ENCODE measurements at places on chromosomes 5 and 9.

DNA sequence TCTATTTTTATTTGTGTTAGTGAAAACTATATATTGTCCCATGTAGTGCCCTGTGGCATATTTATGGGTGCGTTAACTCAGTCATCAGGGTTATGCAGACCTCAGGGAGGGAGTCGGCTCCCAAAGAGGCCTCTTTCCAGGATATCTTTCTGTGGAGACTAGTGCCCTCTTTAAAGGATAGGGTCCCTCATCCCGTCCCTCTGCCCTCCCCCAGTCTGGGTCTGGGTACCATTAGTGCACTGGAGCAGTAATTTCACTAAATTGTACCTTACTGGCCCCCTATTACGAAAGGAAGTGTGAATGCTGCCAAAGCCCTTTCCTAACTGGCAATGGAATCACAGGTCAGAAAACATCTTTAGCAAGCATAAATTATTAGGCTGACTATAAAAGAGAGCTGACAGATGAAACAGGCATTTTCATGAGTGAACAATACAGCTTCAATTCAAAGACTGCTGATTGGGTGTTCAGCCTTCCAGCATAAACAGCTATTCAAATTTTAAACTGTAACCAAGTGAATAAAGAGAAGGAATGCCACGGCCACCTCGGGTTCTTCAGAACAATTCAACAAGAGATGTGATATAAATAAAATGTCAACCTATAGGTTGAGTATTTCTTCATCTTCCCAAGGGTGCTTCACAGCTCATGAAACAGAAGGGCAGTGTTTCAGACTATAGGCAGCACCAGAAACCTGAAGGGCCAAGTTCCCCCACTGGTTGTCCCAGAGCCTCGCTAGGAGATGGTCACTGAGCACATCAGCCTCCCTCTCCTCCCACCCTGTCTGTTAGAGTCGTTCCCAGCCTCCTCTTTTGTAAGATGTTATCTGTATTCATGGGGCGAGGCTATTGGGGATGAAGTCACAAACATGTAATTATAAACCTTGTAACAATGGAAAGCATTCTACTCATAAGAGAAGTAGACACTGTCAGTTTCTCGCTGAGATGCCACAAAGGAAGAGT, 318.7 kb downstream of the TMEM161B start:
- no peak for DNase-seq

GRCh38 chr9:127942216-127943010, 4.8 kb upstream of the DPM2 start:
- no peak for DNase-seq

- DNase-seq, result no peak
These were observed 284.5 kb downstream of the TMEM38B start for GRCh38 chr9:105978826-105979225.

GRCh38 chr9:20476912-20477521, 145.3 kb downstream of the MLLT3 start:
- no peak for DNase-seq

DNA sequence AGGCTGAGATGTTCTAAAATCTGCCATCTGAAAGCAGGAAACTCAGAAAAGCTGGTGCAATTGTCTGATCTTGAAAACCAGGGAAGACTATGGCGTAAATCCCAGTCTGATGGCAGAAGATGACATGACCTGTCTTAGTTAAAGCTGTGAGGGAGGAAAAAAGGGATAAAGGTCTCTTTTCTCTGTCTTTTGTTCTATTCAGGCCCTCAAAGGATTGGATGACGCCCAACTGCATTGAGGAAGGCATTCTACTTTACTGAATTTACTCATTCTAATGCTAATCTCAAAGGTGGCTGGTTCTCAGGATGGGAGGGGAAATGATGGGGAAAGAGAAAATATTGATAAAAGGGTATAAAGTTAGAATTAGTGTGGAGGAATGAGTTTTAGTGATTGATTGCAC, 312.8 kb upstream of the CTNND2 start:
- DNase-seq, result no peak

DNA sequence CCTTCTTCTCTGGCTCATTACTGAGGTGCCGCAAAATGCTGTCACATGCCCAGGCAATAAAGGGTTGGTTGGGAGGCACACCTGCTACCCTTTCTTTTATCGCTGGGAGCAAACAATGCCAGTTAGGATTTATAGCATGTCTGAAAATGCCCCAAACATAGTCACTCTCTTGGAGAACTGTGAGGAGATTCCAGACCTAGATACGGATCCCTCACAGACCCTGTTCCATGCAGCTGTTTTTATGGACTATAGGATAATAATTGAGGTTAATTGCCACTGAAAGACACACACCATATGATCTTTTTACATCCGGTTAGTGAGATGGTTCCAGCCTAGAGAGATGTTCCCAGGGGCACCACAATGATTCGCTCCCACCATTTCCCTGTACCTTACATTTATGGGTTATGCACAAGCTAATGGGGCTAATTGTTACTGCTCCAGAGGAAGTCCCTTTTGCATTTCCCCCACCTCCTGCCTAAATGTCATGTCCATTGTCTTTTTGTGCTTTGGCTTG, 318.1 kb downstream of the PIK3R1 start:
- no peak for DNase-seq

- DNase-seq, result no peak
These were observed 18.1 kb downstream of the SLC12A2 start for GRCh38 chr5:128101676-128102075.

DNA sequence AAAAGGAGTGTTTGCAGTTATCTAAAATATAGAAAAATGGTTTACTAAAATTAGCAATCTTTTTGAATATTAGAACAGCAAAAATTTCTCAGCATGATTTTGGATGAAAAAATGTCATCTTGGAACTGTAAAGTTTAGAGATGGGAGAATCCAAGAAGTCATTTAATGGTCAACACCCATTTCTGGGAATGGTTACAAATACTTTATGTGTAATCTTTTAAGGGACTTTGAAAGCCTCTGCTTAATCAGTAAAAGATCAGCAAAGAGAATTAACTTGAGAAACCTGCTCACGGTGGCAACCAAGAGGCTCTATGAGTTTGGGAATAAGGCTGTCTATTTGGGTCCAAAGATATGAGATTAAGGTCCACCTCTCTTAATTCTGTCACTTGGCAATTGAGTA, 13.0 kb downstream of the C1QTNF3 start:
- no peak for DNase-seq

GRCh38 chr9:93579711-93580516, 3.5 kb downstream of the PHF2 start:
- DNase-seq, result no peak

- no peak for DNase-seq
These were observed 344.2 kb upstream of the SLC30A5 start for GRCh38 chr5:68749631-68750030.

DNA sequence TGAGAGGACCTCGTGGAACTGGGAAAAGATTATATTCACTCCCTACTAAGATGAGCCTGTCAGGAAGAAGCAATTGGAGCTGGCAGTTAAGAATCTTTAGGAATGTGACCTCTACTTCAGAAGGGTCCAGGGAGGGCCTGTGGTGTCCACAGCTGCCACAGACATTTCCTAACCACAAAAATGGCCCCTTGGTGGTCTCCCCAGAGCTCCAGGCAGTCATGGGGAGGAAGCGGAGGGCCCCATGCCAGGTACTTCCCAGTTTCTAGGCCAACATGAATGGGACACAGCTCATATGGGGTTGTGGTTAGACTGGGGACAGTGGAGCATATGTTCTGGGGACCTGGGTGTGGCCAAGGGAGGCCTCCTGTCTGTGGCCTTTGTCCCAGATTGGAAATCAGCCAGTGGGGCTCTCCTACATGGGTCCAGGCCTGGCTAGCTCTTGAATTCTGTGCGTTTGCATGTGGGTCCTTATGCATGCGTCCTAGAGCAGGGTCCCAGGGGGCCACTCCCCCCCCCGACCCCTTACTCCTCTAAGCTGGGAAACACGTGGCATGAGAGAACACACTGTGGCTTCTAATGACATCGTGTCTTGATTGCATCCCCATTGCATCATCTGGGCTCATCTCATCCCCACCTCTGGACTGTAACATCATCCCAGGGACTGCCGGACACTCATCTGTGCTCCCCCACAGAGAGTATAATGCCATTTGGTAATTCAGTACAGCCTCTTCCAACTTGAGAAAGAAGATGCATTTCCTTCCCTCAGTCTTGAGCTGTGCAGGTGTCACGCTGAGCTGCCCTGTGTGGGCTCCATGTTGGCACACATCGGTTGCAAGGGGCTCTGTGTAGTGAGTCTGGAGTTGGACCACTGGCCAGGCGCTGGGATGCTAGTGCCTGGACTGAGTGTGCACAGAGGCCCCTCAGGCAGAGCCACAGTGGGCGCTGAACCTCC, 31.3 kb downstream of the IRF1 start:
- no peak for DNase-seq

DNA sequence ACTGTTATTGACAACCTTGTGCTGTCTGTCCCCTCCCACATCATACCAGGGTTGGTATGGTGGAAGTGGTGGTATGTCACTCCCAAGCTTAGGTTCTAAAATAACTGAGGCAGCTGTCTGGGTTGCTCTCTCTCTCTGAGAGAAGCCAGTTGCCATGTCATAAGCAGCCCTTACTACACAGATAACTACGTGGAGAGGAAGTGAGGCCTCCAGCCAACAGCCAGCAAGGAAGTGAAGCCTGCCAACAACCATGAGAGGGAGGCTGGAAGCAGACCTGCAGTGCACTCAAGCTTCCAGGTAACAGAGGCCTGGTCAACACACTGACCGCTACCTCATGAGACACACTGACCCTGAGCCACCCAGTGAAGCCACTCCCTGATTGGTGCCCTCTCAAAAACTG, 18.6 kb downstream of the CTNNAL1 start:
- DNase-seq, result no peak

DNA sequence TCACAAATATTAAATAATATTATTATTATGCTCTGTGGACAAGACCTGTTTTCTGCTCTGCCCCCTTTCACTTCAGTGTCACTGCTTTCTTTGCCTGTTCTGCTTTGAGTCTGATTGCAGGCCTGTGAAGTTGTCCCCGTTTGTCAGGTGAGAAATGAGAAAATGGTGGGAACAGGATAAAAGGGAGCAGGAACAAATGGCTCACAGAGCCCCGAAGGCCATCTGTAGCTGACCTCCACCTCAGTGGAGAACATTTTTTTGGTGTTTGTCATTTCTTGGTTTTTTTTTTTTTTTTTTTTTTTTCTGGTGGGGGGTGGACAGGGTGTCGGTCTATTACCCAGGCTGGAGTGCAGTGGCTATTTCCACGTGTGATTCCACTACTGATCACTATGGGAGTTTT, 13.2 kb upstream of the S100Z start:
- no peak for DNase-seq

- DNase-seq, result no peak
These were observed 50.7 kb upstream of the RIC1 start for GRCh38 chr9:5578018-5578697.

DNA sequence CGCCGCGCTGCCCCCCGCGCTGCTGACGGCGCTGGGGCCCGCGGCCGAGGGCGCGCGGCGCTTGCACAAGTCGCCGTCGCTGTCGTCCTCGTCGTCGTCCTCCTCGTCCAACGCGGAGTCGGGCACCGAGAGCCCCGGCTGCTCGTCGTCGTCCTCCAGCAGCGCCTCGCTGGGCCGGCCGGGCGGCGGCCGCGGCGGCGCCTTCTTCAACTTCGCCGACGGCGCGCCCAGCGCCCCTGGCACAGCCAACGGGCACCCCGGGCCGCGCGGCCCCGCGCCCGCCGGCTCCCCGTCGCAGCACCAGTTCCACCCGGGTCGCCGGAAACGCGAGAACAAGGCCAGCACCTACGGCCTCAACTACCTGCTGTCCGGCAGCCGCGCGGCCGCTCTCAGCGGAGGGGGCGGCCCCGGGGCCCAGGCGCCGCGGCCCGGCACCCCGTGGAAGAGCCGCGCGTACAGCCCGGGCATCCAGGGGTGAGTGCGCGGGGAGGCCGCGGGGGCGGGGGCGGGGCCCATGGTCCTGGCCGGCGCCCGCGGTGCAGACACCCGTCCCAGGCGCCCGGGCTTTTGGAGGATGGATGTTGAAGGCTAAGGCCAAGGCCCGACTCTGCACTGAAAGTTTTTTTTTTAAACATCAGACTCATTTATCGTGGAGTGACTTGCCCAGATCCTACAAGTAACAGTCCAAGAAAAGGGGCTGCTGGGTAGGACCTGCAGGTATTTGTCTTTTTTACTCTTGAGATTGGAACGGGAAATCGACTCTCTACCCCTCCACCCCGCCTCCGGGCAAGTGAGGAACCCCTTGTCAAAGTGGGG, 1.2 kb downstream of the TENT4A start:
- DNase-seq, result peak; percentile 30

DNA sequence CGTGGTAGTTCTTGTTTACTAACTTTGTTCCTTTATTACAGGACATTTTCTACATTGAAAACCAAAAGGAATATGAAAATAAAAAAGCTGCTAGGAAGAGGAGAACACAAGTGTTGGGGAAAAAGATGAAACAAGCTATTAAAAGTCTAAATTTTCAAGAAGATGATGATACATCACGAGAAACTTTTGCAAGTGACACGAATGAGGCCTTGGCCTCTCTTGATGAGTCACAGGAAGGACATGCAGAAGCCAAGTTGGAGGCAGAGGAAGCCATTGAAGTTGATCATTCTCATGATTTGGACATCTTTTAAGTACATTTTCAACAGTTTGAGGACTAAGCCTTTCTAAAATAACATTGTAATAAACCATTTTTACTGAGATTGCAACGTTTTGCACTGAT, 23.8 kb downstream of the PHAX start:
- DNase-seq, result no peak

Measured in activated CD4-positive, alpha-beta T cell treated with anti-CD3 and anti-CD28 coated beads, Interleukin-2, amount 50 U/mL, for 48 hours (primary cell).